ENCODE measurements at places on chromosomes 5 and 9.
A peak's percentile ranks its signal among the peaks of the same experiment; 100 is the strongest.

- no peak for DNase-seq
Measured at GRCh38 chr9:137302118-137302448, at the start of gene NRARP. TSS of gene NRARP (minus strand) at chr9:137302271. CDS start at chr9:137301928, 343 bp downstream.

DNA sequence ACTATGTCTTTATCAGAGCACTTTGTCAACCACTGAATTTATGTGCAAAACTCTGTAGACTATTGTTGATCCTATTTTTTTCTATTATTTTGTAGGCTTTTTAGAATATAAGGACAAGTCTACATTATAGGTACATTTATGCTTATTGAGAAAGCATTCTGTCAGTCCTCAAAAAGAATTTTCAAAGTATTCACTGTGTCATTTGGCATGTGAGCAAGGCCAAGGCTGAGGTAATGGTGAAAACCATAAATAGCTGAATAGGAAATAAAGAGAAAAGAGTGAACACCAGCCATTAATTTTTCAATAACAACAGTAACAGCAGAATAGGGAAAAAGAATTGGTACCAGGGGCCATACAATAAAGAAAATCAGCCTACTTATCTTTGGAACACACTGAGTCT, 21.0 kb downstream of the SKIC3 start:
- DNase-seq: no peak

- DNase-seq: no peak
Measured at GRCh38 chr5:50730336-50730735, 63.9 kb downstream of the PARP8 start.

- DNase-seq: no peak
Measured at GRCh38 chr9:19160085-19160484, 32.8 kb upstream of the PLIN2 start.

- no peak for DNase-seq
Measured at GRCh38 chr5:82387001-82387818, 109.1 kb upstream of the RPS23 start.

DNA sequence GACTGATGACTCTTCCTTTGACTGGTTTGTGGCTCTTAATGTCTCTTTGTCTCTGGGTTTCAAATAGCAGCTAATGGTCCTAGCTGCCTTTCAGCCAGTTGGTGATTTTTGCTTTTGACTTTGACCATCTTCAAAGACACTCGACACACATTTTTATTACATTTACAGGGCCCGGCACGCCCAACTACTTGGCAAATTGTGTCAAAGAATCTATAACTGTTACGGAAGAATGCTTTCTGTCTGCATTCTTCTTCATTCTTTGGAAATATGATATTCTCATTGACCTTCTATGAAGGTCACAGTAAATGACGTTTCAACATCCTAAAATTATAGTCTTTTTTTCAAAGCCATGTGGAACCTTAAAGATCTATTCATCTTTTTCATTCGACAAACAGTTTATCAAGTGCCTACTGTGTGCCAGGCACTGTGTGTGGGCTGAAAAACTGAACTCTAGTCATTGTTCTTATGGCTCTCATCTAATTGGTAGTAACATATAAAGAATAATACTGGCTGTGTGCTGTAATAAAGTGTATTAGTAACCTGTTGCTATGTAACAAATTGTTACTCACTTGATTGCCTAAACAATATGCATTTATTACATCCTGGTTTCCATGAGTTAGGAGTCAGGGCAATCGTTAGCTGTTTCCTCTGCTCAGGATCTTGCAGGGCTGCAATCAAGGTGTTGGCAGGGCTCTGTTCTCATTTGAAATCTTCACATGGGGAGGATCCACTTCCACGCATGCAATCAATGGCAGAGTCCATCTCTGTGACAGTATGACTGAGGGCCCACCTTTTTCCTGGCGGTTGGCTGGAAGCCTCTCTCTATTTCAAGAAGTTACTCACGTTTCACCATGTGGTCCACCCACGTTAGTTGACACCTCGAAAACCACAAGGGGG, 7.0 kb upstream of the WHRN start:
- no peak for DNase-seq

- DNase-seq: peak; percentile 62
Measured at GRCh38 chr5:91443023-91443422, 59.9 kb upstream of the ARRDC3 start.

- no peak for DNase-seq
Measured at GRCh38 chr5:155772009-155772662, 554.8 kb upstream of the SGCD start.

GRCh38 chr5:140322751-140323731, 20.1 kb upstream of the PFDN1 start:
- peak; percentile 95 for DNase-seq

- DNase-seq: no peak
Measured at GRCh38 chr5:149024477-149024876, 38.4 kb downstream of the SH3TC2 start.

- no peak for DNase-seq
Measured at GRCh38 chr5:1443171-1443570, 2.1 kb downstream of the SLC6A3 start.

- no peak for DNase-seq
Measured at GRCh38 chr5:134141331-134142050, 27.0 kb downstream of the TCF7 start.

DNA sequence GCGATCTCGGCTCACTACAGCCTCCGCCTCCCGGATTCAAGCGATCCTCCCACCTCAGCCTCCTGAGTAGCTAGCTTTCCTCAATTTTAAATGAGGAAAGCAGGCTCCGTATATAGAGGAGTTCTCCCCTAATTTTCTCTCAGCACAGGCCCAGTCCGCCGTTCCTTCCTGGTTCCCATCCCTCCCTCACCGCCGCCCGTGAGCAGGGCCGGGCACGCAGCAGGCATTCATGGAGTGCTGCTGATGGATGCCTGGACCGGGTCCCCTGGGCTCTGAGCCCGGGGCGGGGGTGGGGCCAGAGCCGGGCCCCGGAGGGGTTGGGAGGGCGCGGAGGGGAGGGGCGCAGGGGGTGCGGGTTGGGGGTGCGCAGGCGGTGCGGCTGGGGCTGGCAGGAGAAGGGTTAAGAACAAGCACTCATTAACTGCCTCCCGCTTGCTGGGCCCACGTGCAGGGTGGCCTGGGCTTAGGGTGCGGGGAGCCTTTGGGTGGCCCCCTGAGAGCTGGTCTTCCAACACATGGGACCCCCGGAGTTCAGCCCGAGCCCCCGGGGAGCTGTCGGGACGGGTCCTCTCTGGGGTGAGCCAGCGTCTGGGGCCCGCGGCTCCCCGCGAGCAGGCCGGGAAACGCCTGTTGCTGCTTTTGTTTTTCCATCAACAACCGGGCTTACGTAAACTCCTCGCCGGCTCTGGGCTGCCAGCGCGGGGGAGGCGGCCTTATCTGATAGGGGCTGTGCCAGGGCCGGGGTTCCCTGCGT, 33.7 kb downstream of the LHX2 start:
- DNase-seq: no peak

DNA sequence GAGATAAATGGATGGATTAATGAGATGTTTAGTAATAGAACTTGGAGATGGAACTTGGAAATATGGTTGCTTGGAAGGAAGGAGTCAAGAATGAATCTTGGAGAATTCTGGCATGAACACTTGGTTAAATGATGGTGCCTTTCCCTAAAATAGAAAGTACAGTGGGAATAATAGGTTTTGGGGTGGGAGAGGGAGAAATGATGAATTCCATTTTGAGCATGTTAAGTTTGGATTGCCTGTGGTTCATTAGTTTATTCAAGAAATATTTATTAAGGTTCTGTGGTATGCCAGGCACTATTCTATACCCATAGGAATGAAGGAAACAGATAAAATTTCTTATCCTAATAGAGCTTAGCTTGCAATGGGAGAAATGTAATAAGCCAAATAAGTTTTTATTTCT, 58.4 kb downstream of the PBX3 start:
- no peak for DNase-seq

DNA sequence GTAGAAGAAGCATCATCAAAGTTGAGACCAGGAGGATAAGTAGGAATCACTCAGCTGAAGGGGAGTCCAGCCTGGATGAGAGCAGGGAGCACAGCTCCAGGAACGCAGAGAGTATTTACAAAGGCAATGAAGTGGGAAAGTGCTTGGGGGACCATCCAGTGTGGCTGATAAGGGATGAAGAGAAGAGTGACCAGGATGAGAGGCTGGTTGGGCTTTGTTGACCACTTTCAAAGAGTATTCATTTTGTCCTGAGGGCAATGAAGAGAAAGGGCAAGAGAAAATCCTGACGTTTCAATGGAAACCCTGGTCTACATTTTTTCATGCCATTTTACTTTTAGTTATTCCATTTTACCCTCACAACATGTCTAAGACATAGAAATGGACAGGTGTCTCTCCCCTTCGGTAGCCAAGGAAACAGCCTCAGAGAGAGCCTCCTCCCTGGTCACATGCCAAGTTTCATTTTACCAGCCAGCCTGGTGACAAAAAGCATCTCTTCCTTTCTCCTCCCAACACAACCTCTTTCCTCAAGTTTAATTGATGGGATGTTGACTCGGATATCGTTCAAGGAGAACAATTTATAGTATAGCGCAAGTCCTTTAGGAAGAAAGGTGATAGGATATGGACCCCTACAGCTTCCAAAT, 492.7 kb upstream of the CLINT1 start:
- no peak for DNase-seq

DNA sequence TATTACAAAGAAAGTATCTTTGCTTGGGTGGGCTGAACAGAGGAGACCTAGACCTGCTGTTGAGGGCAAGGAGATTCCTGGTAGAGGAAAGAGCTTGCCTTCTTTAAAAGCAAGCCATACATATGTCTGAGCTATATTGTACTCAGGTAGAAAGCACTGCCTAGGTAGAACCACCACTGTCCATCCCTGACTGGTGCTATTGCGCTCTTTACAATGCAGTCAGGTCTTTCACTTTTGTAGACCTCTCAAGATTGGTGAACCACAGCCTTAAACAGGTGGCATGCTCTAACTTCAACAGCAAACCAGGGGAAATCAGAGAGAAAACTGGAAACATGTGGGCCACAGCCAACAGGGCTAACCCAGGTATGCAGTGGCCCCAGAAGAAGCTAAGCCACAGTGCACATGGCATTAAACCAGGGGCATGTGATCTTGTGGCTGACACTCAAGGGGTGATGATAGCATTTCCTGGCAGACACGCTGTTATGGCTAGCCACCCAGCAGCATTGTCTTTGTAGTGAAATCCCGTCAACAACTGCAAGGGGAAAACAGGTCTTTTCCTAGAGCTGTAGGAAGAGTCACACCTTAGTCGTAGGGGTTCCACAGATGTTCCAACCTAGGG, 253.9 kb upstream of the PCSK5 start:
- DNase-seq: no peak

DNA sequence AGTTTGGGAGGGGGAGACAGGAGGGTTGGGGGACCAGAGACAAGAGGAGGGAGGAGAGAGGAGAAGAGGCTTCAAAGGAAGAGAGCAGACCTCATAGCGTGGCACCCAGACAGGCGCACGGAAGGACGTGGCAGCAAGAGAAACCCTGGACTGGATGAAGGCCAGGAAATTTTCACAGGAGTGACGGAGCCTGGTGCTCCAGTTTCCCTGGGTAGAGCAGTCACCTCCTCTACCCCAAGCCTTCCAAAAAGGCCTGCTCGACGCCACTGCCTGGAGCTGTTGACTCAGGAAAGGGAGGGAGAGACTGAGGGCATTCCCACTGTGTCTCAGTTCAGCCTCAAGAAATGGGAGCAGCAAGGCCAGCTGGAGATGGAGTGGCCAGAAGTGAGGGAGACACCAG, 19.3 kb downstream of the AK8 start:
- DNase-seq: no peak

DNA sequence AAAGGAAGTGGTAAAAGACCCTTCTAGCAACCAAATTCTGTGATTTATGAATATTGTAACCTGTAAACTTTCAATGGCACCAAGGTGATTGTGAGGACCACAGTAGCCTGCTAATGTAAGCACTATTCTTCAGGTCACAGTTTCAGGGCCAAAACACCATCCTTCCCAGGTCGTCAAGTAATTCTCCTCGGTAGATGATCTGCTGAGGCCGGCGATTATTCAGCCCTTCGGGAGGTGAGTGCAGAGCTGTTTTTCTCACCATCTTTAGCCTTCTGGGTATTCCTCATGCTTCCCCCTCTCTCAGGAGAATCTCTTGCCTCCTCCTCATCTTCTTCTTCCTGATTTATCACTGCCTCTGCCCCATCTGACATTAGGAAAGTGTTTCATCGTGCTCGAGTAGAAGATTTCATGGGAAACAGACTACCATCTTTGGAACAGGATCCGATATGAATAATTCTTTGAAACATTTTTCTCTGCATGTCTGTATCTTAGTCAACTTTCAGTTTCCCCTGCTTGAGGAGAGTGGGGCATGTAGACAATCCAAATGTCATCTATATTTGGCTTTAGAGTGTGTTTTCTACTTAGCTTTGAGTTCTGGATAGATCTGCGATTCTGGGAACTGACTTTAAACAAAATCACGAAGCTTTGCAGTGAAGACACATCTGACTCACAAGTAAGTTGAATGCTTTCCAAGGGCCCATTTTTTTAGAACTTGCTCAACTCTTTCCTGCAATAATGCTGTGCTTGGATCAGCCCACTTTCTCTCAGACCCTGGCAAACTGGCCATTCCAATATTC, 173.9 kb downstream of the AOPEP start:
- peak; percentile 92 for DNase-seq

GRCh38 chr5:31329715-31330114, 136.2 kb downstream of the CDH6 start:
- DNase-seq: no peak

GRCh38 chr5:175700991-175701390, 43.1 kb downstream of the HRH2 start:
- no peak for DNase-seq

- no peak for DNase-seq
Measured at GRCh38 chr9:82894961-82895821, 167.8 kb downstream of the RASEF start.

DNA sequence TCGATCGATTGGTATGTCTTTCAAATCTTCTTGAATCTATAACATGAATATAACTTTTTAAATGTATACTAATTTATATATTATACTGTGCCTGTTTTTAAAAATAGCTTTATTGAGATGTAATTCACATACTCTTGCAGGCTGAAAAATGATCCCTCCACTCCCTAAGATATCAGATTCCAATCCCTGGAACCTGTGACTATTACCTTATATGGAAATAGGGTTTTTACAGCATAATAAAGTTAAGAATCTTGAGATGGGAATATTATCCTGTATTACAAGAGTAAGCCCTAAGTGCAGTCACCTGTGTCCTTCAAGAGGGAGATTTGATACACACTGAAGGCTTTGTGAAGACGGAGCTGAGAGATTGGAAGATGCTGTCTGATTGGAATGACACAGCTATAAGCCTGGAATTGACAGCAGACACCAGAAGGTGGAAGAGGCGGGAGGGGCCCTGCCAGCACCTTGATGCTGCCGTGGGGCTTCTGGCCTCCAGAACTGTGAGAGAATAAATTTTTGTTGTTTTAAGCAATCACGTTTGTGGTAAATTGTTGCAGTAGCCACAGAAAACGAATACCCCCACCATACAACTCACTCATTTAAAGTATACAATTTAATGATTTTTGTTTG, 161.3 kb downstream of the RMI1 start:
- no peak for DNase-seq
